Cortex of kidney (tissue), 1 donor: ENCODE measurements at places on chromosomes 13 and 19.

DNA sequence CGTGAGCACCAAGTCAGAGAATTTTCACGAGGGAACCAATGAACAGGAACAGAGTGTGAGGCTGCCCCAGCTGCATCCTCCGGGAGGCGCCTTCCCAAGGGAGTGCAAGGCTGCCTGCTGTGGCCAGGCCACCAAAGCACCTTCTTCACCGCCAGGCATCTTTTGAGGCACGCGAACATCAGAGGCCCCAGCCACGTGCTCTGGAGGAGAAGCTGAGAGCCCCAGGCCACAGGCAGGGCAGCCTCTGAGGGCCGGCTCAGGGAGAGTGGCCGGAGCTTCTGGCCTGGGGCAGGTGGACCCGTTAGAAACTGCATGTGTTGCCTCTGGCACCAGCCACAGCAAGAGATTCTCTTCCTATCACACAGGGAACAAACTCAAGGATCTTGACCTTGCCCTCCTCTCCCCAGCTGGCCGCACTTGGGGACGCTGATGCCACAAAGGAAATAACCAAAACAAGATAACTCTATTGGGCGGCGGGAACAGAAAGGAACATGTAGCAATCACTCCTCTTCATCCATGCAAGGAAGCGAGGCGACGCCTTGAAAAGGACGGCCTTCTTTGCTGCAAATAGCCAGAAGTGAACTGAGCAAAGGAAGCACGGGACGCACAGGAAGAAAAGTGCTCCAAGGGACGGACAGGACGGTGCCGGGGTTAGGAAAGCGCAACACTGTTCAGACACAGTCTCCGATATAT, 19.9 kb downstream of the GAS6 start:
- DNase-seq = no peak

- no peak for DNase-seq
These were observed 2.9 kb upstream of the ZNF700 start for GRCh38 chr19:11921852-11922495.

- no peak for DNase-seq
These were observed 4.9 kb downstream of the SSC5D start for GRCh38 chr19:55493052-55493644.

- no peak for DNase-seq
These were observed 3.4 kb downstream of the DNMT1 start for GRCh38 chr19:10191347-10191746.
